ENCODE measurements at places on chromosomes 7 and 10. TPM values are rescaled to one million over a fixed set of nuclear protein-coding genes. Genes with fewer than 3 reads are reported as not detected.

- no peak for DNase-seq
These were observed 9.1 kb downstream of the KLF6 start for GRCh38 chr10:3775696-3776551.

POLD2 gene
- total RNA-seq: 75.3 TPM

LMBR1 gene
- 30.7 TPM for total RNA-seq

DNA sequence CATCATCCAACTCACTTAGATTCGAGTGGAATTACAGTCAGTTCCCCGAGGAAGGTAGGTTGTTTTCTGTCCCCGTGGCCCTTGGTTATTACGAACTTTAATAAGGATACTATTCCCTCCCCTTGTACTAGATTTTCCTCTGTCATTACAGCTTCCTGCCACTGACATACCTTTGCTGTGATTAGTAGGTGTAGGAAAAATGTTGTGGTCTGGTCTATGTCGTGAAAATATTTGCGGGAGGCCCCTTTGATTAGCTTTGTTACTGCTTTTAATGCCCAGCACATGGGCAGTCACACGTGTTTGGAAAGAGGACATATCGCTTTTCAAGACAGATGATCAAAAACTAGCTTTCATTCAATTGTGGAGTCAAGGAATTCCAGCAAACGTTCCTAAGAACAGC is 92.2 kb downstream of the GATA3 start:
- no peak for DNase-seq

DNA sequence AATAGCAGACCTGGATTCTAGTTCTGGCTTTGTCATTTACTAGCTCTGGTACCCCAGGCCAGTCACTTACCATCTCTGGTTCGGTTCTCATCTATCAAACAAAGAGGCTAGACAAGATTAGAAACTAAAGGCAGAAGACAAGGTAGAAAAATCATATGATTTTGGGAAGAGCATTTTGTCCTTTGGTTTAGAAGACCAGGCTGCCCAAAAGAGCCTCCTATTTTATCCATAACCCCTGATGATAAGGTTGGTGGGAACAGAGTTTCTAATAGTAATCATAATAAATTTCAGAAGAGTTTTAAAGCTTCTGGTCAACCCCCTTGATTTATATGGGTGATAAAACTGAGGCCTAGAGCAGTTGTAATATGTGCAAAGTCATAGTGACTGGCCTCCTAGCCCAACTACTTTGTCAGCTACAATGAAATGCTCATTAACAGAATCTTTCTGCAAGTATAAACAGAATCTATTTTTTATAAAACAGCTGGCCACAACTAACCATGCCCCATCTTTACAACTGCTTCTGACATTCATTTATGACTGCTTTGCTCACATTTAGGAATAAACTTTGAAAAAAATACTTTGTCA is 23.4 kb downstream of the COX15 start:
- DNase-seq: no peak

GRCh38 chr10:93968540-93968945 is 25.2 kb upstream of the PLCE1 start:
- peak; percentile 53 for DNase-seq

DNA sequence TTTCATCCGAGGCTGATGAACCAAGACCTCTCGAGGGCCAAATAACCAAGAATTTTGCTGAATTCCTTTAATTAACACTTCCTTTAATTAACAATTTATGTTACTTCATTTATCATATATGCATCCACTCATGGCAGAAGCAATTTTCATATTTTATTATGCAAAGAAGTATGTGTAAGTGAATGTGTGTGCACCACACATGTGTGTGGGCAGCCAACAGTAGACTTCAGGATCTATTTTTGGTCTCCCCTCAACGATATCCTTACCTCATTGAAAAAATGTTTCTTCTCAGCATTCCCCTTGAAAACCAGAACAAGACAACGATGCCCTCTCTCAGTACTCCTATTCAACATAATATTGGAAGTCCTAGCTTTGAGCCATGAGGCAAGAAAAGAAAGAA is 96.8 kb downstream of the ICA1 start:
- no peak for DNase-seq

DNA sequence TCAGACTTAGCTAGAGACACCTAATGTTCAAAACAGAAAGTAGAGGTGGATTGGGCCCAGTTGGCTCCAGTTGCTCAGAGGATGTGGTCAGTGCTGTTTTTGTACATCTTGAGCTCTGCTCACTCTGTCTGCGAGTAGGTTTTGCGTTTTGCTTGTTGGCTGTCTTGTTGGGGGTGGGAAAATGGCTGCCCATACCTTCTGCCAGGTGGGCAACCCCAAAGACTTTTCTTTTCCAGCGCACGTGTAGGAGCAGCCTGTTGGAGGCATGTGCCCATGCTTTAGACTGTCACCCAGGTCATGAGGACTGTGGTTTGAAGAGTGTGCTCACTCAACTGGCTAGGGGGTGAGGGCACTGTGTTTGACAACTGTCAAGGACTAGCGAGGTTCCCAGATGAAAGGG is 73.9 kb downstream of the KAT6B start:
- DNase-seq: no peak

GPR26 gene
- not detected for total RNA-seq

CYP2C9 gene
- not detected for total RNA-seq

CCDC172 gene
- total RNA-seq: not detected

GRCh38 chr7:16838891-16839290 is 34.1 kb upstream of the AGR2 start:
- no peak for DNase-seq

- DNase-seq: no peak
These were observed 46.2 kb upstream of the COMTD1 start for GRCh38 chr10:75281974-75282373.

FXYD4 gene
- not detected for total RNA-seq

DNA sequence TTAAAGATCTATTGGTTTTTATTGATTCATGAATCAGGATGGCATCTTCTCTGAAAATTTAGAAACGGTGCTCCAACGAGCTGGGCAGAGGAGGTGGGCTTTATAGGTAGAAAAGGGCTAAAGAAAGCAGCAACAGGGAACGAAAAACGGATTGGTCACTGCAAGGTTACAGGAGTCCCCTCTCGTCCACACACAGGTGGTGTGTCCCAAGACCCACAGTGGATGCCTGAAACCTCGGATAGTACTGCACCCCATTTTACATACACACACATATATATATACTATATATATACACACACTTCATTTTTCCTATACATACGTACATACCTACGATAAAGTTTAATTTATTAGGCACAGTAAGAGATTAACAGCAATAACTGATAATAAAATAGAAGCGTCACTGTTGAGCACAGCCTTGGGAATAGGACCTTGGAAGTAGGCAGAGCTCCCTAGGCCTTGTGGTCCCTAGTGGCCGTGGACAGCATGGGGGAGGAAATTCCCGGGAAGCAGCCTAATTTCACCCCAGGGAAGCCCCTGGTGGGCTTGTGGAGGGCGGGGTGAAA is 737 bp upstream of the NUB1 start:
- DNase-seq: no peak

GRCh38 chr7:39911167-39911566 is 38.9 kb upstream of the CDK13 start:
- DNase-seq: no peak

DNA sequence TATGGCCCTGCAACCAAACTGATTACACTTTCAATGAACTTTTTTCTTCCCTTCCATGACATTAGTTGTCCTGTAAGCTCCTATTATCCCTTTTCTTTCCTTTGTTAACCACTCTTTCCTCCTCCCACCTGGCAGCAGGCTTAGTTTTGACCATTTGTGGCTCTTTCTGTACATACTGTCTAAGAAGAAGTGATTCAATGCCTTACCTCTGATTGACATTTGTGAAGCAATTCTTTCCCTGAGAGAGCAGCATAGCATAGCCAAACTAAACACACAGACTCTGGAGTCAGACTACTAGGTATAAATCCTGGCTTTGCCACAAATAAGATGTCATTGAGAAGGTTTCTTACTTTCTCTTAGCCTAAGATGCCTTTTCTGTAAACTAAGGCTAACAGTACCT is 48.9 kb downstream of the AHR start:
- DNase-seq: no peak

GRCh38 chr10:61964059-61964709 is 62.7 kb downstream of the ARID5B start:
- DNase-seq: no peak

Measured in Right ventricle myocardium superior (tissue), 1 donor.